ENCODE measurements at places on chromosomes 6 and 20.

GRCh38 chr6:107304421-107305025 is 154.8 kb downstream of the PDSS2 start:
- no peak for DNase-seq

DNA sequence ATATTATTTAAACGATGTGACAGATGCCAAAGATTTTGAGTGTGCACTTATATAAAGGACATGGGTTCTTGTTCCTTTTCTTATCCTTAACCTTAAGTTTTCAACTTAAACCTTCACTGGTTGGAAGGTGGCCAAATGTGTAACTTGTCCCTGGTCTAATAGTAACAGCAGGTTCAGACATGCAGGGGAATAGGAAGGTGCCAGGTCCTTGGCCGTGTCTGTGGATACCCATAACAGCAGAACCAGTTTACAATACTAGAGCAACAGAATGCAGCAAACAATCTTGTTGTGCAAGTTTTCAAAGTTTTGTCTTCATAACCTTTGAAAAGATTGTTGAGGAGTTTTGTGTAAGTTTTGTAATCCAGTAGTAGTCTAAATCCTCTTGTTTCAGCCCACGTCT is 4.4 kb downstream of the MYB start:
- no peak for DNase-seq

DNA sequence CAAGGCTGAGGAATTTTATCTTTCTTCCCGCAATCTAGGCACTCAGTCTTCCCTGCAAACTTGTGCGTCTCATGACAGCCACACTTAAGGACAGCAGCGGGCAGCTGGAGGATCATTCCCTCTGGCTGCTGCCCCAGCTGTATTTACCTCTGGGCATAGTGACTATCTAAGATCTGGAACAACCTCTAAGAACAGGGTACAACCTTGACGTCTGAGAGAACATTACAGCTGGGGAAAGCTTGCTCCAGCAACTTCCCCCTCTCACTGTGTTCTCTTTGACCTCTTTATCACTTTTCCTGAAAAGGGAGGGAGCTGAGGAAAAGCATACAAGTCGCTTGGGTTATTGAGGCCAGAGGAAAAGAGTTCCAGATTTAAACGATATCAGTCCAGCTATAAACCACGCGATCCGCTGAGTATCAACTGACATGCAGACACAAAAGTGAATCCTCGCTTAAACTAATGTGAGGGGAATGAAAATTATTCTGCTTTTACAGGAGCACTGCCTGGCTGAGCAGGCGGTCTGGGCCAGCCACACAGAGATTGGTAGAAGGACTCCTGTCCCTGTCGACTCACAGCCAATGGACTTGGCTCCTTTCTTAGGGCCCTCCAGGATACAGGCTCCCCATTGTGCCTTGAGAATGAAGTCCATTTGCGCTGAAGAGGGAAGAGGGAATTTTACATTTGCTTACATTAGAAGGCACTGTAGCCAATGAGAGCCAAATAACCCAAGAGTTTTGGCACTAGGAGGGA is 153.3 kb downstream of the QRSL1 start:
- DNase-seq: no peak

DNA sequence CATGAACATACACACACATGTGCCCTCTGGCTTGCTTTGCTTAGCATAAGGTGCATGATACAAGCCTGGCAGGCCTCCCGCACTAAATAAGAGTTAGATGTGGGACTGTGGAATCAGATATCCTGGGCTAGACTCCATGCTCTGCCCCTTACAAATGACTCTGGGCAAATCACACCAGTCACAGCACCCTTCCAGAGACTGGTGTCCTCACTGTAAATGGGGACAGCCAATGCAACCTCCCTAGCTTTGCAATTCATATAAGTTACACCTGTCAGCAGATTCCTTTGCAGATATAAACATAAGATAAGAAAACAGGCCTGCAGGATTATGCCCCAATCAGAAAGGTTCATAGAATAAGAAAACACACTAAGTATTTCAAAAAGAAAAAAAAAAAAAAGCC is 174.1 kb downstream of the PTPRT start:
- DNase-seq: no peak

- no peak for DNase-seq
These were observed 21.4 kb downstream of the RRBP1 start for GRCh38 chr20:17660667-17661066.
